Activated gamma-delta T cell (primary cell): ENCODE measurements at places on chromosomes 7 and 10.

DNA sequence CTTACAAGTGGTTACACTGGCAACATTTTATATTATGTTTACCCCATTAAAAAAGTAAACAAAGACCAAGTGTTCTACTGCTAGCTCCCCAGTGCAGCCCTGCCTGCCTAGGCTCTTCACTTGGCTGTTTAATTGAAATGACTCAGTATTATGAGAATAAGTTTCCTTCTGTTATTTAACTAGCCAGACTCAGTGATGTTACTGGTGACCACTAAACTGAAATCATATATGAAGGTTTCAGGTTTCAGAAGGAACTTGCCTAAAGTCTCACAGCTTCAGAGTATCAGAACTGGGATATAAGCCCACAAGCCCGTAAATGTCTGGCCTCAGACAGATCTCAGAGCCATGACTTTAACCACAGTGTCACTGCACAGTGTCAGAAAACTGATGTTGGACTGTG, 66.8 kb upstream of the EXOC4 start:
- no peak for DNase-seq

- no peak for DNase-seq
Observed at GRCh38 chr10:128539510-128540127, 413.4 kb upstream of the MKI67 start.

DNA sequence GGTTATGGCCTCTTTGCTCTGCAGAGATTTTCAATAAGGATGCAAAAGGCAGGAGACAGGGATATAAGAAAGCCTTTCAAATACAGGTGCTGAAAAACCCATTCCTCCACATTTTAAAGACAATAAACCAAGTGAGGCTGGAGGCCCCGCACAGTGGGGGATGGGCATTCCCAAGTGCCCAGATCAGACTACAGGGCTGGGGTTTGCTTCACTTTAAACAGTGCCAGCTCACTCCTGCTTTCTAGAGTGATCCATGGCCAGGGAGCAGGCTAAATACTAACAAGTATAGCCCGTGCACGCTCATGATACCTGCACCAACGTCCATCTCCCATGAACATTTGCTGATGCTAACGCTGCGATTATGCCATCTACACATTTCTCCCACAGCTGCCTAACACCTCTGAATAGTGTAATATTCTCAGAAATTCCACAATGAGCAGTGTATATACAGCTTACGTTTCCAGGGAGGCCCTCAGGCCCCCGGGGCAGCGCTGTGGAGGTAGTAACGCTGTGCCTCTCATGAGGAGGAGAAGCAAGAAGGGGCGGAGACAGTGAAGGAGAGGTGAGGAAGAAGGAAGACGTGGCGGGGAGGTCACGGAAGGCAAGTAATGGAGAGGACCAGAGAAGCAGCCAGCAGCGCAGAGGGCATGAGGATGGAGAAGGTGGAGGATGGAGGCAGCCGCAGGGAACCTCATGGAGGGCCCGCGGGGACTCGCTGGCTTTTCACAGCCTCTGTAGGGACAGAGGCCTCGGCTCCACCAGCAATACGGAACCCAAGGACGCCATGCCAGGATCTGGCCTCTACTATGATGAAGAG, 141.7 kb downstream of the USP6NL start:
- no peak for DNase-seq

DNA sequence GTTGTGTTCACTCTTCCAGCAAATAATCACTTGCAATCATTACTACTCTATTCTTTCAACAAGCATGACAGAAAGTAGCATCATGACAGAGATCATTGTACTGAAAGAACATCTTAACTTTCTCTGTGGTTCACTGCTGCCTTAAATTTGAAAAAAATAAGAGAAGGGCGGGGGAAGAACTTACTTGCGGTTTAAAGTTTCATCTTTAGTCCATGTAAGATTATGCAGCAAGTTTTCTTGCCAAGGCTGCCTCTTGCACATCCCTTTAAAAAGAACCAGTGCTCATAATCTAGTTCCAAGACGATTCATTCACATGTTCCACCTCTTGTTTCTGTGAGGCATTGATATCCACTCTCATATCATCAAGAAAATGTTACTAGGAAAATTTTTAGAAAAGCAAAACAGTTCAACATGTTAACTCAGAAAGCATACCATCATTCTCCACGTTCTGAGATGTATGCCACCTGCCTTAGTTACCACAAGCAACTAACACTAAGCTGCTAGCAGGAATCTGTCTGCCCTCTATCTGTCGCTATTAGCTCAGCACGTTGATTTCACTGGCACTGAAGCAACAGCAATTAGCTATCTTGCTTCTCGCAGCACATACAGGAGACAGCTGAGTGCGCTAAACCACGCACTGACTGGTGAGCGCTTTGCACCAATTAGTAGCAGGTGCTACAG, at the start of gene PCDH15:
Gene PCDH15, minus strand, starts transcription at position 491 of the 681 bp plus-strand sequence. CDS start 136,969 bp downstream, outside the sequence.
- DNase-seq: no peak

- no peak for DNase-seq
Observed at GRCh38 chr7:99238558-99239341, 30.8 kb upstream of the KPNA7 start.
